Bone marrow (tissue), 2 donors: ENCODE measurements at places on chromosomes 1 and 21.

- no peak for DNase-seq
Measured at GRCh38 chr1:160161965-160162705, 10.7 kb downstream of the ATP1A4 start.

GRCh38 chr1:14602136-14602535 is 3.7 kb downstream of the KAZN start:
- DNase-seq, result no peak

DNA sequence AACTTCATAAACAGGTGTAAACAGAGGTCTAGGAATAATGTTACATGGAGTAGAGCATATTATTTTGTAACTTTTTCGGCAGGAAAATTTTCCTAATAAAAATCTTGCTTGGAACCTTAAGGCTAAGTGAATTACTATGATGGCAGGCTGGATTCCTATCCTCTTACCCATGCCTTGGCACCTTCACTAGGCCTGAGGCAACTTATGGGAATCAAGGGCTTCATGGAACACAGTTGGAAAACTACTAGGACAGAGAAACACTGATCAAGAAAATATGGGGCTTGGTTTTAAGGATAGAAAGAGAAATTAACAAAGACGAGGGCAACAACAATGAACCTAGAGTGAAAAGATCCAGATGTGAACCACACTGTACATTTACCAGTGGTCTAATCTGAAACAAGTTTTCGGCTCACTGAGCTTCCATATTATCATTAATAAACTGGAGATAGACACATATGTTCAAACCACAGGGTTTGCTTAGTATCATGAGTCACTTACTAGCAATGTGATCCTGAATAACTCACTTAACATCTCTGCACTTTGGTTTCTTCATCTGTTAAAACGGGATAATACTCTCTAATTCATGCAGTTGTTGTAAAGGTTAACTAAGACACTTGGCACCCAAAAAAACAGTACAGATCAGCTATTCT is 68.5 kb downstream of the GPATCH2 start:
- no peak for DNase-seq

GRCh38 chr1:54157401-54157800 is 4.6 kb upstream of the CDCP2 start:
- no peak for DNase-seq

- DNase-seq, result no peak
Measured at GRCh38 chr1:151159373-151159772, 2.9 kb downstream of the TNFAIP8L2 start.

DNA sequence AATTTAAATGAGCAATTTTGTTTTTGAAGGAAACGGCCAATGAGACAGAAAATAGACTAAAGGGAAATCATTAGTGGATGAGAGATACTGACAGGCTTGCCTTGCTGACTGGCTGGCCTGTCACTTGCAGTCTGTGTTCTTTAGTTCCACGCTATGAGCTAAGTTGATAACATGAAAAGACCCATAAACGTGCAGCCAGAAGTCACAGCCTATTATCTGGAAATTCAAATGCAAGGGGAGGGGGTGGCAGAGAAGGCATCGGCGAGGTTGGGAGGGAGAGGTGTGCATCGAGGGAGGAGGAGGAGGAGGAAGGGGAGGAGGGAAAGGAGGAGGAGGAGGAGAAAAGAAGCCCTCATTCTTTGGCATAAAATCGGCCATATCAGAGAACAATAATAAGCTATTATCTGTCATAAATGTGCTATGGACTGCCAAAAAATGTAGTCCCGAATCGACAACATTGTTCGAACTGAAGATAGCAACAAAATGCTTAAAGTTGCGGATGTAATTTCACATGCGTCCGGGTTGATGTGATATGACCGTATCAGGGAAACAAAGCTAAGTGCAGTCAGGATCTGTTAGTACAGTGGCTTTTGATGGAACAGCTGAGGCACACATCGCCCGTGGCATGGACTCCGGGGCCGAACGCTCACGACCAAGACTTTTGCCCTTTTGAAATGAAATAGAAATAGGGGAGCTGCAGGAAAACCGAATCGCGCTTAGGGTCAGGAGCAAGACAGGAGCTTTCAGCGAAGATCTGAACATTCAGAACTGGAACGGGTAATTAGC is 11.6 kb upstream of the BARHL2 start:
- no peak for DNase-seq

- DNase-seq, result no peak
Measured at GRCh38 chr1:220921498-220921897, 42.3 kb downstream of the HLX start.

DNA sequence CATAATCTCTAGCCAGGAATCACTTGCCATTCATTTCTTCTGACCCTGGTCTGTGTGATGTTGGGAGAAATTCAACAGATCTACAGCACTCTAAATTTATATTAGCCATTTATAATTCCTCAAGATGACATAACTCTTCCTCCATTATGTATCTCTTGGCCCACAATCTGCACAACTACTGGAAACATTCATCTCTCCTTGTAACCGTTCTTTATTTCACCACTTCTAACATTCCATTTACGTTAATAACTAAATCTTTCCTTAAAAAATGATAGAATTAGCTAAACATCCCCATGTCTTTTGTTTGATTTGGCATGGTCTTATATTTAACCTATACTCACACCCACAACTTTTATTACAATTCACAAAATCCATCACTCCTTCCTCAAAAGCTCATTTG is 166.0 kb downstream of the COL11A1 start:
- DNase-seq, result no peak

DNA sequence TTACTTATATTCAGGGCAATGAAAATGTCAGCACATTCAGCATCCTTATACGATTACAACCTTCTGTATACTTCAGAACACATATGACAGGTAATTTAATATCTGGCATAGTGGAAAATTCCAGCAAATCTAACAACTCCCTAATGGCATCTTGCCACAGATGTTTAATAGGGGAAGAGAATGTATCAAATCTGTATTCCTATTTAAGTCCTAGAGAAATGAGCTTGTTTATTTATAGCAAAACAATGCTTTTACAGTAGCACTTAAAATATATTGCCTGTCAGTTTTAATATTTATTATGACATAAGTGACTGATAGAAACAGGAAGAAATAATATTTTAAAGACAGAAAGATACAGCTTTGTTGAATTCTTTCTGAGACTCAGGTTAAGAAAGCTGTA is 1101.8 kb upstream of the B3GALT2 start:
- no peak for DNase-seq
